ENCODE measurements at places on chromosomes 4 and X.

DNA sequence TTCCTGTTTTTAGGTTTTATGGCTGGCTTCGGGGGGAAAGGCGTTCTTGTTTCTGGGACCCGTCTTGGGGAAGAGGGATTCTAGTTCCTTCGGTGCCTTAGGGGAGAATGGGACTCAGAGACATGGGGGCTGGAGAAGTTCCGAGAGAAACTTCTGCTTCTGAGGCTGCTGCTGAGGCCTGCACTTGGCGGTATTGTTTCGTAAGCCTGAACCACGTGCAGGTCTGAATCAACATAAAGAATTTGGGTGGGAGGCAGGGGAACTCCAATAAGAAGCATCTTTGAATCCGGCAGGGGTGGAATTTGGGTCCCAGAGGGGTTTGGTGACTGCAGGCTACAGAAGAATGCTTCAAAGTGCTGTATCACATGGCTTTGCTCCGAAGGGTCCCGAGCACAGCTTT, 15.1 kb downstream of the XG start:
- no peak for DNase-seq

- DNase-seq = no peak
These were observed 516.1 kb upstream of the MAGEB2 start for GRCh38 chrX:29699239-29699638.

GRCh38 chrX:1151378-1152077, 60.9 kb downstream of the CRLF2 start:
- DNase-seq = no peak

- no peak for DNase-seq
These were observed 127.2 kb downstream of the UBE2K start for GRCh38 chr4:39825090-39825489.

- DNase-seq = no peak
These were observed 75.0 kb downstream of the FAT4 start for GRCh38 chr4:125389713-125390112.

GRCh38 chr4:118954246-118954645, 65.6 kb downstream of the SYNPO2 start:
- DNase-seq = no peak

DNA sequence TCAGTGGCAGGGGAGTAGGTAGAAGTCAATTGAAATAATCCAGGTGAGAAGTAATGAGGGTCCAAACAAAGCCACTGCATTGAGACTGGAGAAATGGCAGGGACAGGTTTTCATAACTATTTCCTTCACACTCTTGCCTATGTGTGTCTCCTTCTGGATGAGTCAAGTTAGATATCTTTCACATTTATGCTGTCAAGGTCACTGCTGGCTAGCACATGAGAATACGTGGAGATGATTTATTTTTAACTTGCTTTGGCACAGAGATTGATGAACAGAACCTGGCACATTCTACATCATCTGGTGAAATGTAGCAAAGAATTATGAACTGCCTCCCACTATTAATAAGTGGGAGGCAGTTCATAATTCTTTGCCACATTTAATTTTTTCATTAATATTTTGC, 66.7 kb upstream of the BOD1L1 start:
- DNase-seq = no peak

- no peak for DNase-seq
These were observed 13.3 kb downstream of the TLR3 start for GRCh38 chr4:186082221-186082620.

GRCh38 chr4:26288355-26288909, 32.4 kb upstream of the RBPJ start:
- DNase-seq = no peak

- no peak for DNase-seq
These were observed 144.5 kb downstream of the EVC2 start for GRCh38 chr4:5563856-5564255.

DNA sequence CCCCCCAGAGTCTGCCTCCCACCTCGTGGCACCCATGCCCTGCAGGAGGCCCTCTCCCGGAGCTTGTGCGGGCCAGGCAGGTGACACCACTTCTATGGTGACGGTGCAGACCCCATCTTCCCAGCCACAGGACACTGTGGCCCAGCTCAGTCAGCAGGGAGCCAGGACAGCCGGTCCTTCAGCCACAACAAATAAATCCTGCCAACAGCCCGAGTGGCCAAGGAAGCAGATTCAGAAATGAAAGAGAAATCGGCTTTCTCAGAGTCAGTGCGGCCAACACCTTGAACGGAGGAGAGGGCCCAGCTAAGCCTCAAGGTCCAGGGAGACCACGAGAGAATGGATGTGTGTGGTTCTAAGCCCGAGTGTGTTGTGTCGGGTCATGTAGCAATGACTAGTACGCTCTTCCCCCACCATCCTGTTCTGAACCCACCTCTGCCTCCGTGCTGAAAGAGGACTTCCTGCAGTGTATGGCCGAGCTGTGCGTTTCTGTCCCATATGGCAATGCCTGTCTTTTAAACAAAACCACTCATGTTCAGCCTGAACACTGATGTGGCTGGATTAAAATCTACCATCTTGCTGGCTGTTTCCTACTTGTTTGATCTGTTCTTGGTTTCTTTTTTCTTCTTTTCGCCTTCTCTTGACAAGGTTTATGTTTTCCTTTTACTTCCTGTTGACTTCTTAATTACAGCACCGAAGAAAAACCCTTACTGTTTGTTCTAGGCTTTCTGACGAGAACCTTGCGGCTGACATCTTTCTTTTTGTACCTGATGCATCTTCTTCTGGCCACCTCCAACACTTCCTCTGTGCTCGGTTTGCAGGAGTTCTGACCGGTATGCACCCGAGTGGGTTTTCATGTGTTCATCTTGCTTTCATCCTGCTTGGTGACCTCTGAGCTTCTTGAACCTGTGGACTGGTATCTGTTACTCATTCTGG, 53.1 kb downstream of the GAK start:
- DNase-seq = peak; percentile 13
